Fibroblast of upper back skin (primary cell): ENCODE measurements at places on chromosomes 13 and 19.
A peak's percentile ranks its signal among the peaks of the same experiment; 100 is the strongest.

DNA sequence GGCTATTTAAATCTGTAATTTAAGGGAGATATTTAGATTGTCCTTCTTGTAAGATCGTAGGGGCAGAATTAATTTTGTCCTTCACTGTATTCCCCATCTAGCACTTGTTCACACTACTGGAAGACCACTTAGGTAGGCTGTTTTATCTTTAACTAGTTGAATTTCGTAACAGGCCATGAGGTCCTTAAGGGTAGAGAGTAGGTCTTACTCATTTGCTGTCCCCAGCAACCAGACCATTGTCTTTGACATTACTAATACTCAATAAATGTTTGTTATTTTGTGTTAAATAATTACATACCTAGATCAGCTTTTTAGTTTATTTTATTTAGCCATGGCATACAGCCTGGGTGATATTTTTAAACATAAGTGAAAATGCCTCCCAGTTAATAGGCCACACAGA is 177.1 kb downstream of the PCCA start:
- DNase-seq = no peak

GRCh38 chr13:109415057-109415456 is 371.3 kb downstream of the IRS2 start:
- no peak for DNase-seq

DNA sequence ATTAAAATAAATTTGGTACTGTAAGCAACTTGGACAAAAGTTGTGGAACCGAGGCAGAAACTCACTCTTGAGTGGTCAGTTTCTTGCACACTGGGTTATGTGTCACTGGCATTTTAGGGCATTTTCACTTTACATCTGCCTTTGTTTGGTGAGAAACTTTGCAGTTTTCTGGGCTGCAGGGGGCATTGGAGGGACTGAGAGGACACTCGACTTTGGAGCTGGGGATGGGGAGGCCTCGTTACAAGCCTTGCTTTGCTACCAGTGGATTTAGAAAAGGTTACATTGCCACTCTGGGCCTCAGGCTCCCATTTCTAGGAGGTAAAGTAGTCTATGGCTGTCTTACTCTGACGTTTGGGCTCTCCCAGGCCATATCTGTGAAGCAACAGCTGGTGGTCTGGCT is 41.9 kb upstream of the ZNF536 start:
- no peak for DNase-seq

GRCh38 chr19:43507880-43508279 is 3.3 kb upstream of the PHLDB3 start:
- DNase-seq = no peak

GRCh38 chr19:41785653-41786052 is 10.7 kb upstream of the CEACAM3 start:
- DNase-seq = peak; percentile 58

GRCh38 chr13:31949486-31949885 is 82.1 kb upstream of the FRY start:
- no peak for DNase-seq

DNA sequence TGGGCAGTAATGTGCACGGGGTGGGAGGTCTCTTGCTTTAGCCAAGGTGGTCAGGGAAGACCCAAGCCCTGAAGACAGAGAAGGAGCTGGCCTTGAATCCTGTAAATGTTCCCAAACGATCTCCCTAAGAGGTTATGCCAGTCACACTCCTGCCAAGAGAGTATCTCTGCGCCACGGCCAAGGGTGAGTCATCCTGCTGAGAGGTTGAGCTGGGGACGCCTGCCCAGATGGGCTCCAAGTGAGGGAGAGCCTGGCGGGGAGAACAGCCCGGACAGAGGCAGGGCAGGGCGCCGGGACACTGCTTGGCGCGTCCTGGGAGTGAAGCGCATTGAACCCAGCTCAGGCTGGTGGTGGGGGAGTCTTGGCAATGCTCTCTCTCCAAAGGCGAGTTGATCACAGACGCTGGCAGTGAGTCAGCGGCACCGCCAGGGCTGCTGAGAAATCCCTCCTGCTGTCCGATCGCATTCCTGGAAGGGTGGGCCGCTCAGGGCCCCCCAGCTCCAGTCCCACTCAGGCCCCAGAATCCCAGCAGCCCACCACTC is 16.4 kb downstream of the SULT2B1 start:
- peak; percentile 85 for DNase-seq

- no peak for DNase-seq
Measured at GRCh38 chr13:87302034-87302433, 369.1 kb upstream of the SLITRK5 start.

- DNase-seq = no peak
Measured at GRCh38 chr19:11090997-11091702, 1.9 kb downstream of the LDLR start.

DNA sequence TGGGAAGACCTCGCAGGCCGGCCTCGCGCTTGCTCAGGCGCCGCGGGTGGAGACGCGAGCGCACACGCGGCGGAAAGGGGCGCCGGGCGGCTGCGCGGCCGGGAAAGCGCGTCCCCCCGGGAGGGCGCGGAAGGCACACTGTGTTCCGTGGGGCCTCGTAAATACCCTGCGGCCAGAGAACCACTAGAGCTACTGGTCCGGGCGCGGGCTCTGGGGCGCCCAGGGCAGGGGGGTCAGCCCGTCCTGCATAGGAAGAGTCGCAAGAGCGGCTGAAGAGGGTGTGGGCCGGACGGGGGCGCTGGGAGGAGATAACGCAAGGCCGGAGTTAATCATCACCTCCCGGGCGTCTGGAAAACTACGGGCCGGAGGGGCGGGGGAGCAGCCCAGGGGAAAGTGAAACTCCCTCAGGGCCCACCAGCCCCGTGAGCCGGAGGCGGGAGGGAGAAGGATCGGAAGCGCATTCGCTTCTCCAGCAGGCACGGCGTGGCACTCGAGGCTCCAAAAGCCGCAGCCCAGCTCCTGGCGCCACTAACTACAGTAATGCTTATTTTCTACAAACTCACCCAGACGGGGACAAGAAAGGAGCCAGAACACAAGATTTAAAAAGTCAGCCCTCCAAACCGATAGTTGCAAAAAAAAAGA is 1.1 kb upstream of the WBP4 start:
- DNase-seq = peak; percentile 91

DNA sequence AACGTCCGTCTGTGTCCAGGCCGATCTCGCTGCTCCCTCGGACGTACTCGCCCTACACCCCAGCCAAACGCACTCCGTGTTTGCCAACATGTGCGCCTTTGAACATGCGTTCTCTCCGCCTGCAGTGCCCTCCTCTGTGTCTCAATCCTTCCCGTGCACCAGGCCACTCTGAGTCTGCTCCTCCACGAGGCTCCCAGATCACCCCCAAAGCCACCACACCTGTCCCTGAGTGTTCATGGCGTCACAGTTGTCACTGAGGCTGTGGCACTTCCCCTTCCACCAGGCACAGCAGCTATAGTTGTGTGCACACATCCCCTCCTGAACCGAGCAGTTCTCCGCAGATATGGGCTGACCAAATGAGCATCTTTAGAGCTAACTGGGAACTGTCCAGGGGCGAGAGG is 35.6 kb downstream of the RASA3 start:
- no peak for DNase-seq

- DNase-seq = no peak
Measured at GRCh38 chr13:71137101-71137500, 729.9 kb downstream of the DACH1 start.

DNA sequence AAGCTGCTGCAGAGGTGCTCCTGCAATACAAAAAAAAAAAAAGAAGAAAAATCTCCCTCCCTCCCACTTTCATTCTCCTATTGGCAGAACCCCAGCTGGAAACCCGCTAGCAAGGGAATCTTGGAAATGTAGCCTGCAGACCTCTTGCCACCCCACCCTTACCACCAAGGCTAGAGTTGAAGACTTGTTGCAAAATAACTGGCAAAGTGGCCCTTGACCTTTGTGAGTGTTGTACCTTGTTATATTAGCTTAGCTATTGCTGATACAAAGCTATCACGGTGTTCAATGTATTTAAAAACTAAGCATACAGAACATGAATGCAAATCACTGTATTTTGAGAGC is 57.5 kb upstream of the KCTD4 start:
- no peak for DNase-seq

DNA sequence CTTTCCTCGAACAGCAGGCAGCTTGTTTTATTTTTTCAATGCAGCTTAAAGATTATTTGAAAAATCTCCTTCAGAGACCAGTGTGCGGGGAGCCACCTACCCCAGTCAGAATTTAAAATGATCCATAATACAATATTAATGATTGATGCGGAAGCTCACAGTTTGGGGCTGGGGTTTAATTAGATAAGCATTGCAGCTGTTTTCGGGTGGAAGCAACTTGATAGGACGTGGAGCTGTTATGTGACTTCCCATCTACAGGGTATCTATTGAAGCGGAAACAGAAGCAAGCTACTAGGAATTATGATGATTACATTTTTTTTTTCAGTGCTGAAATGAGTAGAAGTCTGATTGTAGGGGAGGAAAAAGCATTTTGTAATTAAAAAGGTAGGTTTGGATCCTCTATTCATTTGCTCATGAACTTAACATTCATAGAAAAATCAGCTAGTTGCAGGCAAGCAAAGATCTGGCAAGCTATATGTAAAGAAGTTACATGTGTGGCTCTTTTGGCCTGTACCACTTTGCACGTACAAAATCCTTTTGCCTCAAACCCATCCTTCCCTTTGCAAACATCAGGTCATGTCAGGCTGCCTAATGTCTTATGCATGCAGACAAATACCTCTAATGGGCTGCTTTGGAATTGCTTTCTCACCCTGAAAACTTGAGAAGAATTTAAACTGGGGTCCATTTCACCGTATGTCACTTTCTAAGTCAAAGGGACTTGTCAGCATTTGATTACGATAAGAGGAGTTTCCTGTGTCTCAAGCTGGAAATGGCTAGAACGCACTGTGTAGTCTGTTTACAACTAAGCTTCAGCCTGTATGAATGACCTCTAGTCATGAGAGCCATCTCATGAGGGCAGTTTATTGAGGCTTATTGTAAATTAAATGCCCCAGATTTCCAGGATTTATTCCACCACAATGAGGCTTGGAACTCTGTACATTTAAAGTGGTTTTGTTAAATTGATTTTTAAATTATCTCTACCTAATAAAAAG is 267.1 kb upstream of the TMTC4 start:
- peak; percentile 1 for DNase-seq

- DNase-seq = peak; percentile 70
Measured at GRCh38 chr13:73657821-73658540, 476.2 kb downstream of the KLF12 start.

DNA sequence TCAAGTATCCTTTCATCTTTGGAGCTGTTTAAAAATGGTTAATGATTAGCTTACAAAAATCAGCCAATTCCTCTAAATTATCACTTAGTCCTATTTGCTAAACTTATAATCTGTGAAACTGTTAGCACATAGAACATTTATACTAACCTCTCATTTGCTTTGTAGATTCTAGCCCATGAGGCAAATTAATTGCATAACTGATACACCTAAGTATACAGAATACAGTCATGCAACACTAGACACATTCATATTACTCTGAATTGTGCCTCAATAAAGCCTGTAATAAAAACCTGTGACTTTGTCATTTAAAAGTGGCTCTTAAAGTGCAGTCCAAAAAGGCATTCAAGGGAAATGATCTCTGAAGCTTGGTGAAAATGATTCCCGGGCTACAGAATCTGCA is 21.0 kb downstream of the SERPINE3 start:
- DNase-seq = no peak

DNA sequence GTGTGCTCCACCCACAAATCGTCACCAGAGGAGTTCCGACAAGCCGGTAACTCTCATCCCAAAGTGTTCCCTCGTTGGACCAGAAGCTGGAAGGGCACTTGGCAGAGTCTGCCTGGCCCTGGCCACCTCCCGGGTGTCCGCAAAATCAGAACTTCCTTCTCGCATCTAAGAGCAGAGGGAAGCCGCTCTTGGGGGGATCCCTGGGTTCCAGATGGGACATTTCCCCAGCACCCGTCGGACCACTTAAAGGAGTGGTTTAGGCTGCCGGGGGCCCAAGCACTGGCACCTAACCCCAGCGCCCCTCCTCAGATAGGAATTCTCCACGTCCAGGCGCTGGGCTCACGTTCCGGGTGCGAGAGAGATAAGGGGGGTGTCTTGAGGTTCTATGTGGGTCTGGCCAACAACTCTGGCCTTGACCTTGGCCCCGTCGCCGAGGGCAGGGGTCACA is 857 bp upstream of the MAP2K7 start:
- no peak for DNase-seq

DNA sequence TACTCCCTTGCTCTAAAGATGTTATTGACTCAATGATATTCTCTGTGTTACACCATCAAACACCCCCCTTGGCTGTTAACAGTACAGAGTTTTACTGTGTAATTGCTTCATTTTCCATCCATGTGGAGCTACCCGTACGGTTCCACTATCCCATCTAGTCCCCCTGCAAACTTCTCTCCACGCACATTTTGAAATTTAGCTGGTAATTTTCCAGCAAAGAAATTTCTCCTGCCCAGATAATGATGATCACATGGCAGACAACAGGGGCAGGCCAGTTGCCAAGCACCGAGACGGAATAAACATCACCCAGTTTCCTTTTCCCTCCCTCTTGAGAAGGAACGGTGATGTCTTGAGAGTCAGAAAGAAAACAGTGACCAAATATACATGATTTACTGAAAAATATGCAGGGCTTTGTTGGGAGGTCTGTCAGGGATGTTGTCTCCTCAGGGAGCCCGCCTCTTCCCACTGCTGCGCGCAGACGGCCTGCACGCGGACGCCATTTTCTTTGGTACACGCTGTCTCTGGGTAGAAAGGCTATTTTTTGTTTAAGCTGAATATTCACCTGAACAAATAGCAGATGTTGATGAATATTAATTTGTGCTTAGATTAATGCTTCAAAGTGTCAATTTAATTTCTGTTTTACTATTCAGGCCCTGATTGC is 109.9 kb downstream of the OLFM4 start:
- DNase-seq = peak; percentile 68

DNA sequence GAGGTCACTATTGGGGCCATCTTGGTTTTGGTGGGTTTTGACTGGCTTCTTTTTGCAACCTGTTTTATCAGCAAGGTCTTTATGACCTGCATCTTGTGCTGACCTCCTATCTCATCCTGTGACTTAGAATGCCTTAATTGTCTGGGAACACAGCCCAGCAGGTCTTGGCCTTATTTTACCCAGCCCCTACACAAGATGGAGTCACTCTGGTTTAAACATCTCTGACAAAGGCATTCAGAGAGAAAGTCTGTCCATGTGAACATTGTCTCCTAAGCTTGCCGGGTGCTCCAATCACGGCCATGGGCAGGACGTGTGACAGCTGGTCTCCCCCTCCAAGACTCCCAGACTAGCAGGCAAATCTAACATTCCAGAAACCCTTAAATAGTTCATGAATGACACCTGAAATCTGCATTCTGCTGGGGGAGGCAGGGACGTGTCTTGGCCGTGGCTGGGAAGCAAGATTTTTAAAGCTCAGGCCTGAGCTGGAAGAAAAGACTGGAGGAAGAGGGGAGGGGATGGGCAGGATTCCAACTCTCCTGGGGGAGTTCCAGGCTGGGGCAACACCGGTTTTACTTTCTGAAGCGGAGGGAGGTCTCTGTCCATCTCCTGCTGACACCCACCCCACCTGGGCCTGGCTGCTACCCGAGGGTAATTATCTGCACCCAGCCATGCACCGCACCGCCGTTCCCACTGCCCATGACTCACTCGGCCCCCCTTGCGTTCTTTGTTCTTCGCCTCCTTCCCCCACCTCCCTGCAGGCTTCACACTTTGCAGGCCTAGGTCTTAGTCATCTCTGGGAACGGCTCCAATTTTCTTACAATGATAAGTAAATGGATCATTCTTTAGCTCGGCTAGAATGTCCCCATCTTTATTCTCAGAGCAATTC is 11.6 kb upstream of the OR1M1 start:
- DNase-seq = peak; percentile 94
